Activated CD4-positive, CD25-positive, alpha-beta regulatory T cell treated with anti-CD3 and anti-CD28 coated beads, Interleukin-2, amount 50 U/mL, for 16 hours (primary cell): ENCODE measurements at places on chromosomes 5 and 9.

- DNase-seq: no peak
Observed at GRCh38 chr9:18274693-18275092, 199.3 kb upstream of the ADAMTSL1 start.

DNA sequence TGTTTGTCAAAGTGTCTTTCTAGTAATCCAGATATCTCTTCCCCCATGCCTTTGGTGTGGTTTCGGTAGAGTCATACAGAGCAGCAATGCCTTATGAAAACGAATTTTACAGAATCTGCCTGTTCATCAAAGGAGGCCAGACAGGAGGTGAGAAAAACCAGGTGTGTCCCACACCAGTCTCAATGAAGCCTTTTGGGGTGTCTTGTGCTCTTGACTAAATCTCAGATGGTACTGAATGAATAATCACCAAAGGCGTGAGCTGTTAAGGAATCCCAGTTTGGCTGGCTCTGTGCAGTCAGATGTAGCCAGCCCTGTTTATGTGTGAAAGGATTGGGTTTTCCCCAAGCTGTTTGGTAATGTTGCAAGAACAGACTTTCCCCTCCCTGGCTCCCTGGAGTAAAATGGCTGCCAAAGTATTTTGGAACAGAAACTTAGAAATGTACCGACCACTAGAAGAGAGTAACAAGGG lies 70.8 kb upstream of the CDKN2B start:
- peak; percentile 22 for DNase-seq

DNA sequence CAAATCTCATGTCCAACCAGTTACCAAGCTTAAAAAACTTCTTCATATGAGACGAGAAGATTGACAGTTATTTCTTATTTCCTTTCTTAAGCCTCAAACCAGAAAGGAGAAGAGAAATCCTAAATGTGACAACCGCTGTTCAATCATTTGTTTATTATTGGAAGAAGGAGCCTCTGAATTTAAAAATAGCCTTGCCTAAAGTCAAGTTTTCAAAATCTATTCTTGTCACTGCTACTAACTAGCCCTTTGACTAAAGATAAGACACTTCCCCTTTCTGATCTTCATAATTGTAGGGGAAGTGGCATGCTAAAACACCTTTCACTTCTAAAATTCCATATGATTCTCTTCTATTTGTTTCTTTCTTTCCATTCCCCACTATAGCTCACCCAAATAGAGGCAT lies 106.2 kb upstream of the EMB start:
- no peak for DNase-seq

DNA sequence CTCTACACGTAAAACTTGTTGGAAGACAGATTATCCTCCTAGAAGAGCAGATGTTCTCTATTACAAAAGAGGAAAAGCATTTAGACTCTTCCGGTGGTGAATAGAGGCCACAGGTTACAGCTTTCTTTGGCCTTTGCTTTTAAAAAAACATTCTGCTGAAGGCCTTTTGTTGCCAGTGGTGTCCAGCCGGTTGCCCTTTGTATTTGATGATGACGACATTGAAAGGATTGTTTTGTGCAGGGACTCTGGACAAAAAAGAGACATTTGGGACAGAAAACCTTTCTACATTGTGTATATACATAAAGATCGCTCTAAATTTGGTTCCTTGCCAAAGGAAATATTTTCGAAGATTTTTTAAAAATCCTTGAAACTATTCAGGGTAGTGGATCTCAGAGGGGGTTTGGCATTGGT lies 180.3 kb downstream of the C9orf152 start:
- DNase-seq: no peak

GRCh38 chr5:75234251-75234650 lies 2.4 kb downstream of the ANKRD31 start:
- DNase-seq: no peak

DNA sequence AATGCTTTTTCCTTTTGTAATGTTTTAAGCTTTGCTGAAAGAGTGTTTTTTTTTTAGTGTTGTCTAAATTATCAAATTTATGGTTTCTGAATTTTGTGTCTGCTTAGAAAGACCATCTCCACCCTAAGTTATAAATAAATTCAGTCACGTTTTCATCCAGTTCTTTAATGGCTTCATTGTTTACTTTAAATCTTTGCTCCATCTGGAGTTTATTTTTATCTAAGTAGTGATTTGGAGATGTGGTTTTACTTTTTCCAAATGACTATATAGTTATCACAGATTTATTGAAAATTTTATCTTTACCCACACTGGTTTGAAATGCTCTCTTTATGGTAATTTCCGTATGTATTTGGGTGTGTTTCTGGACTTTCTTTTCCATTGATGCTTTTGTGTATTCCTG lies 577.2 kb upstream of the ZNF608 start:
- no peak for DNase-seq

DNA sequence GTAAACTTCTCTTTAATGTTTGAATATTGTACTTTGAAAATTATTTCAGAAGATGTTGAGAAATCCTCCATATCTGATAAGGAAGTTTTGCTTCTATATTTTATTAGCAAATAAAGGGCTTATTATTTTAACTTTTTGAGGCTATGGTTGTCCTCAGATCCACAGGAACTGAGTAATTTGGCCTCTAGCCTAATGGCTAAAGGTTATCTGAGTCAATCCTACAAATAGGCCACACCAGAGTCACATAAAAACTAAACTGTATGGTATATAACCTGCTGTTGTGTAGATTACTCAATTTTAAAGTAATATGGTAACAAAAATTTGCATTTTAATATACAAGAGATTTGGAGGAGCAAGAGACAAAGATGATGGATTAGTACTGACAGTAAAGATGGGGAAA lies 549.2 kb upstream of the GRAMD2B start:
- DNase-seq: no peak

DNA sequence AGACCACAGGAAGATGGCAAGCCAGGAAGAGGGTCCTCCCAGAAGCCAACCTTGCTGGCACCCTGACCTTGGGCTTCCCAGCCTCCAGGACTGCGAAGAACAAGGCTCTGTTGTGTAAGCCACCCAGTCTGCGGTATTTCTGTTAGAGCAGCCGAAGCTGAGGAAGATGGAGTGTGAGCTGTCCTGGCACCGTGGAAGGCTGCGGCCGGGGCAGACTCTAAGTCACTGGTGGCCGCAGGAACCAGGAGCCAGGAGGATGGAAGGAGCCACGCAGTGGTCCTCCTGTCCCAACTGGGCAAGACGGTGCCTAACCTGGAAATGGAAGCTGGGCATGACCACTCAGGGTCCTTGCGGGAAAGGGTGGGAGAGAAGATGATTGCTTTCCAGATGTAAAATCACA lies 89.1 kb downstream of the ZNF354C start:
- no peak for DNase-seq

DNA sequence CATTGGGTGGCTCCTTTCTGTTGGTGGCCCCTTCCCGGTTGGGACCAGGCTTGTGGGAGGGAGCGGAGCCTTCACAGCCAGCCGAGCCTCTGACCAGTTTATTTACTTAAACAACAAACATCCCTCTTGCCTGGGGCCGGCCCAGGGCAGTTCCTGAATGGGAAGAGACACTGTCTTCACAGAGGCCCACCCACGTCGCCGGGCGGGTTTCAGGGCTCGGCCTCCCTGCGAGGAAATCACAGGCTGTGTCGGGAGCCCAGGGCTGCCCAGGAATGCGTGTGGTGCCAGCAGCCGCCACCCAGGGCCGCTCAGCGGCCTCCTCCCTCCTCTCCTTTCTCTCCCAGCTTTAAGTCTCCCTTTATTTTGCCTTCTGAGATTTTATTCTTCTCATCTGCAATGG lies 132.5 kb downstream of the HSD17B3 start:
- no peak for DNase-seq

DNA sequence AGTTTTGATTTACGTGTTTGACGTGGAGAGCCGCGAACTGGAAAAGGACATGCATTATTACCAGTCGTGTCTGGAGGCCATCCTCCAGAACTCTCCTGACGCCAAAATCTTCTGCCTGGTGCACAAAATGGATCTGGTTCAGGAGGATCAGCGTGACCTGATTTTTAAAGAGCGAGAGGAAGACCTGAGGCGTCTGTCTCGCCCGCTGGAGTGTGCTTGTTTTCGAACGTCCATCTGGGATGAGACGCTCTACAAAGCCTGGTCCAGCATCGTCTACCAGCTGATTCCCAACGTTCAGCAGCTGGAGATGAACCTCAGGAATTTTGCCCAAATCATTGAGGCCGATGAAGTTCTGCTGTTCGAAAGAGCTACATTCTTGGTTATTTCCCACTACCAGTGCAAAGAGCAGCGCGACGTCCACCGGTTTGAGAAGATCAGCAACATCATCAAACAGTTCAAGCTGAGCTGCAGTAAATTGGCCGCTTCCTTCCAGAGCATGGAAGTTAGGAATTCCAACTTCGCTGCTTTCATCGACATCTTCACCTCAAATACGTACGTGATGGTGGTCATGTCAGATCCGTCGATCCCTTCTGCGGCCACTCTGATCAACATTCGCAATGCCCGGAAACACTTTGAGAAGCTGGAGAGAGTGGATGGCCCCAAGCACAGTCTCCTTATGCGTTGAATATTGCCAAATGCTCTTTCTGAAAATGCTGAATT lies 850 bp downstream of the RRAGA start:
- DNase-seq: no peak

DNA sequence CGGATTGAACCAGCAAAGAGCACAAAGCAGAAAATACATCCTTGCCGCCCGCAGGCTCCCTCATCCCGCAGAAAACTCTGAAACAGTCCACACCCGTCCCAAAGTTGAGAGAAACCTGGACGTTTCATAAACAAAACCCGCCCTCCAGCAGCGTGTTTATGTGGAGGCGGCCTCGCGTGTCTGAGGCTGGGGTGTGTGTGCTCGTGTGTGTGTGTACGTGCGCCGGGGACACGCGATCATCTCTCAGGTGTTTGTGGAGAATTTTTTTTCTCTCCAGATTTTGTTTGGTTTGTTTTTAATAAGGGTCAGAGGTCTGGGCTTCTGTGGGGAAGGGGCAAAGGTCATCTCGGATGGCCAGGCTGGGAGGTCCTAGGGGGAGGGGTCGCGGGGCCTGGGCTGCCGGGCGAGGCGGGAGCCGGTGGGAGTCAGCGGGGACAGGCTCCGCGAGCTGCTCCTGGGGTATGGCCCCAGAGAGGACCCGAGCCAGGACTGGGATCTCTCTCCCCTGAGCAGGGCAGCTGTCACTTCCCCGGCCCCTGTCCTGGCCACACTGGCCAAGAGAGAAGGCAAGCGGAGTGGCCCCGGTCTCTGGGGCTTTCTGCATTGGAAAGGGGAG lies 206.4 kb downstream of the C9orf50 start:
- no peak for DNase-seq

GRCh38 chr9:98805506-98806272 lies 1.8 kb upstream of the GALNT12 start:
- no peak for DNase-seq

DNA sequence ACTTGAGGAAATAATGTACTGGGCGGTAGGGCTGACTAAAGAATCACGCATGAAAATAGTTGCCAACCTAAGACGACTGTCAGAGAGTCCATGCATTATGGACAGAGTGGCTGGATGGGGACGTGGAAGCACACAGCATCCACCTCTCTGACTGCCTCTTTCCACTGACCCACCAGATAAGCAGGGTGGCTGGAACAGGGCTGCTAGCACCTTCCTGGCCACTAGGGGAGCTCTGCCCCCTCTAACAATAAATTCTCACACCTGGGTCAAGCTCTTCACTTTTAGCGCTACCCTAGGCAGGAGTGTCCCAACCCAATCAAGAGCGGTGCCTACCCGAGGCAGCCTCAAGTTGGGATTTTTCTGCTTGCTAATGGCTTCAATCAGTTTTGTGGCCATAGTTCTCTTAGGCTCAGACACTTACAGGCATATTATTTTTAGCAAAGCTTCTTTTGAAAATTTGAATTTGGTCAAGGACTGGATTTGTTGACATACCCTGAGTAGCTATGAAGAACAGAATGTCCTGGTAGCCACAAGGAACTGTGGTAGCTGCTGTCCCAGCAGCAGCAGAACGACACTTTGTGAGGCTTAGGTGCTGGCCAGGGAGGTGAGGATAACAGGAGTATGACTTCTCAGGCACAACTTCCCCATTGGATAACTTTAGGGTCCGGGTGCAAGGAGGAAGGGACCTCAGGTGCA lies 6.9 kb upstream of the TPM2 start:
- peak; percentile 23 for DNase-seq

DNA sequence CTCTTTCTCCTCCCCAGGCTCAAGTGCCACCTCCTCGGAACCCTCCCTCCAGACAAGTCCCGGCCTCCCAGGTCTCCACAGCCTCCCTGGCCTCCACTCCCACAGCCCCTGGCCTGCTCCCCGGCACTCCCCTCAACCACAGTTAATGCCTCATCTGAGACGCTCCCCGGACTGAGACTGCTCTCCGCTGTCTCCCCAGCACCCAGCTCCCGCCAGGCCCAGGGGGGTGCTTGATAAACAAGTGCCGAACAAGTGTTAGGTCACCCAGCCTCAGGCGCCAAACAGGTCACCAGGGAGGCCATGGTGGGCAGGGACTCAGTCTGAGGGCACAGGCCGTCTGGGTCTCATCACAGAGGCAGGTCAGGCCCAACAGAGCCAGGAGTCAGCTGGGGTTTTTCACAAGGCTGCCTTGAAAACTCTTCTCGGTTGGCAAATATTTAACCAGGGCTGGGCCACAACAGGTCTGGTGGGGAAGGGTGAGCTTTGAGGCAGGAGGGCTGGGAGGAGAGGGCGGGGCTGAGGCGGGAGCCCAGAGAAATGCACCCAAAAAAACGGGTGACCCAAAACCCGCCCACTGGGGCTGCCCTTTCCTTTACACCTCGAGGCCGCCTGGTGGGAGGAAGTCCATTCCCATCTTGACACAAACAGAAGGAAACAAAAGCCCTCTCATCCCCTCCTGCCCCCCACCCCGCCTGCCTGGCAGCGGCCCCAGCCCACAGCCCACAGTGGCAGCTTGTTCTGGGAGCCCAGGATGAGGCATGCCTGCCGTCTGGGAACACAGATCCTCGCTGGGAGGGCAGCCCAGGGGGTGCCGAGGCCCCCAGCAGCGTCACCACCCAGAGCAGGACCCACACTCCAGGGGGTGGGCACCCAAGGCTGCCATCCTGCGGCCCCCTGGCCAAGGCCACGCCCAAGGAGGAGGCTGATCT lies 66.6 kb upstream of the STXBP1 start:
- no peak for DNase-seq

GRCh38 chr5:42680046-42680445 lies 76.6 kb upstream of the CCDC152 start:
- DNase-seq: no peak

GRCh38 chr5:107541400-107541799 lies 129.3 kb downstream of the EFNA5 start:
- DNase-seq: no peak

DNA sequence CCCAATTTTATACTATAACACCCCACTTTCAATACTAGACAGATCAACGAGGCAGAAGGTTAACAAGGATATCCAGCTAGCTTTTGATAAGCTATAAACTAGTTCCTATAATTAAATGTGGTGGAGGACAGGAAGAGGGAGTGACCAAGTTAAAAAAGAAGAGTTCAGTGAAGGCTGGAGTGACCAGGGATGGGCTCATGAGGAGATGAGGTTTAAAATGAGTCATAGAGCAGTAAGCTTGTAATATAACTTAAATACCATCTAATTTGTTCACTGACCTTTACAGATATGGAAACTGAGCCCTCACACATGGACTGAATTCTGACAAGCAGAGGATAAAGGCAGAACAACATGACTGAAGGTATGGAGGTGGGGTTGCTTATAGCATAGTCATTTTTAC lies 284.5 kb downstream of the SPATA31D1 start:
- DNase-seq: no peak

GRCh38 chr5:8520917-8521316 lies 652.0 kb downstream of the MTRR start:
- DNase-seq: no peak
